Activated naive CD4-positive, alpha-beta T cell (primary cell): ENCODE measurements at places on chromosomes 5 and 9.

- no peak for DNase-seq
These were observed 37.2 kb downstream of the FAM240B start for GRCh38 chr9:38682713-38683112.

DNA sequence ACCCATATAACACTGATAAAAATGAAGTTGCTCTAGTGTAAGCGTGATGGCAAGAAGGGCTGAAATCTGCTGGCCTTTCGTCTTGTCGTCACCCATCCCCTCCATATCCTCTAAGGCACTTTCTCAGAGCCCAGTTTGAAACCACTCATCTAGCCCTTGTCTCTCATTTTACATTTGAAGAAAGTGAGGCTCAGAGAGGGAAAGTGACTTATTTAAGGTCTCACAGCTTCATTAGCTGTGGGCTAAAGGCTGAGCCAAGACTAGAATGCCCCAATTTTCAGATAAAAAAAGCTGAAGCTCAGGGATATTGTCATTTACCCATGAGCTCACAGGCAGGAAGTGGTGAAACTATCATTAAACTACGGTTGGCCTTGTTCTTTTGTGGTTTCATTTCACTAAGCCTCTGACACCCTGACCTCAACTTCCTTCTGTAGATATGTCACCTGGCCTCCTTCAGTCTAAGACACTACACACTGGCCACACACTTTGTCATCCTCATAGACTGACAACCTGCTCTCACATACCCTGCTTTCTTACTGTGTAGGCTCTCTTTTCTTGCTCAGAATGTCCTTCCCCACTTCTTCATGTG is 176.7 kb upstream of the DMAC1 start:
- no peak for DNase-seq

DNA sequence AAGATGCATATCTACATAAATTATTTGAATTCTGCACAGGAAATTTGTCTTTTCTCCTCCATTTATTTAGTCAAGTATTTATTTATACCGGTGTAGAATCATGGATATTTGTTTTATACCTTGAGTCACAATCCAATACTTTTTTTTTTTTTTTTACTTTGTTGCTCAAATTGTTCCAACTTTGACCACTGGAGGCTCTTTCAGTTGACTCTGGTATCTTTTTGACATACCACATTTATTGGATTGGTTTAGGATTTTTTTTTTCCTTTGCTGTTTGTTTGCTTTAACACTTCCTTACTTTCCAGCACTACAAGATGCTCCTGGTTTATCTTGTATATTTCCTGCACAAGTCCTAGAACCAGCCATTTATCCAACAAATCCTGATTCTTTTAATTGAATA is 543.1 kb upstream of the RIOK2 start:
- no peak for DNase-seq

GRCh38 chr9:14466429-14466818 is 152.5 kb upstream of the NFIB start:
- DNase-seq: no peak

- no peak for DNase-seq
These were observed 585.0 kb downstream of the KIF4B start for GRCh38 chr5:155598552-155598951.
